ENCODE measurements at places on chromosomes 3 and 15.

- no peak for DNase-seq
Measured at GRCh38 chr3:186940967-186941366, 10.6 kb downstream of the ST6GAL1 start.

- no peak for DNase-seq
Measured at GRCh38 chr3:131053043-131053859, 26.6 kb downstream of the NEK11 start.

DNA sequence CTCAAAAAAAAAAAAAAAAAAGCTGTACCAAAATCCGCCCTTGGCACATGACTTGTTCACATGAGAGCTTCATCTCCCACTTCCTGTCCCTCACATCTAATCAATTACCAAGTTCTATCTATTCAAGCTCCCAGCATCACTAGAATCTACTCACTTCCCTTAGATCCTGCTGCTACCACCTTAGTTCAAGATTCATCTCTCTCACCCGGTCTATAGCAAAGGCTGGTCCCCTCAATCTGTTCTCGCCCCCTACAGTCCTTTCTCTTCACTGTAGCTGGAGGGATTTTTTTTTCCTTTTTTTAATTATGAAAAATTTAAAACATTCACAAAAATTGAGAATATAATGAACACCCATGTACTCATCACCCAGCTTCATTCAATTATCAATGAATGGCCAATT, 16.7 kb upstream of the GPR160 start:
- DNase-seq = no peak

- DNase-seq = no peak
Measured at GRCh38 chr3:165837058-165837525, at the start of gene BCHE. BCHE (minus strand) TSS chr3:165837423; CDS start chr3:165831033, 6,390 bp downstream.

GRCh38 chr3:161163297-161163696, 57.8 kb upstream of the NMD3 start:
- DNase-seq = peak; percentile 15

- DNase-seq = no peak
Measured at GRCh38 chr3:165669967-165670366, 167.3 kb downstream of the BCHE start.

- no peak for DNase-seq
Measured at GRCh38 chr3:106629215-106629832, 747.9 kb upstream of the CCDC54 start.

- peak; percentile 16 for DNase-seq
Measured at GRCh38 chr3:39812537-39812936, 3.1 kb downstream of the MYRIP start.

DNA sequence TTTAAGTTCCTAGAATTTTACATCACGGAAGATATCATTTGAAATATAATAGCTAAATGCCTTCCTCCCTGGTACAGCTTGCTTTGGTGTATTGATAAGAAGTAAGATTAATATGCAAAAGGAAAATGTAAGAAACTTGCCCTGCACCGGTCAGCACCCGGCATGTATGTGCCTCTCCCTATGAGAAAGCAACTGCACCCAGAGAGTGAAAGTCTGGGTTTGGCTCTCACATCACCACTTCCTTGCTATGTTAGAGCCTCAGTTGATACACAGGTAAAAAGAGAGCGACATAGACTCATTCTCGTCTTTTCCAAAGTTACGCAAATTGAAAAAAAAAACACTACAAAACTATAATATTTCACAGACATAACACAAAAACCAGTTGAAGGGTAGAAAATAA, 96.7 kb downstream of the FOXP1 start:
- no peak for DNase-seq

DNA sequence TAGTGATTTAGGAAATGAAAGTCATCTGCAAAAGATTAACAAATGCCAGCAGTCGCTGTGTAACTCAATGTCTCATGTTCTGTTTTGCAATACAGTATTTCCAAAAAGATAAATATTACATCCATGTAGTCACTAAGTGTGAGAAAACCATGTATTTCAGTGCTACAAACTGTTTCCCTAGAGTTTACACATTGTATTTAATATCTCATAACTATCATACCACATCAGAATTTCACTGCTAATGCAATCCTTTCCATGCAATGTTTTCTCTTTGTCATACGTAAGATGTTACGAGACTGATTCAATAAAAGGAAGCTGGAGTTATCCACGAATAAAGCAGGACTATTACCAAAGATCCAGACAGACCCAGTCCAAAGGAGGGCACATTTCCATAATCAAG, 269.4 kb downstream of the GBE1 start:
- no peak for DNase-seq

- DNase-seq = no peak
Measured at GRCh38 chr15:92805080-92805690, 94.9 kb upstream of the CHD2 start.

GRCh38 chr15:23518104-23518503, 47.4 kb upstream of the MKRN3 start:
- no peak for DNase-seq

DNA sequence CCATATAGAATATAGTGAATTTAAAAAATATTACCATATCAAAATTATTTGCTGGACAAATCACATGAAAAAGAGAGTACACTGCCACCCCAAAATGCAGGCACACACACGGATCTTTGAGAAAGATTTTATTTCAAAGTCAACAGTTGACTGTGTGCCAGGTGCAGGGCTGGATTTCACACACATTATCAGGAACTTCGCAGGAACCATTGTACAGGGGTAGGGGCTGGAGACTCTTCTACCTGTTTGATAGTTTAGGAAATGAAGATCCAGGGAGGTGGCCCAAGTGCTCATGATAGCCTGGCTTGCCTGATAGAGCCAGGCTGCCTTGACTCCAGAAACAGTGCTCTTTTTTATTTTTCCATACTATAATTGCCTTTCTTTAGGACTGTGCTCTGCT, 54.2 kb downstream of the IL1RAP start:
- no peak for DNase-seq

GRCh38 chr3:66602237-66602636, 101.4 kb upstream of the LRIG1 start:
- no peak for DNase-seq

GRCh38 chr15:72783640-72784455, at the start of gene ADPGK:
ADPGK (minus strand) TSS chr15:72783758; CDS start chr15:72783691, 67 bp downstream.
- peak; percentile 93 for DNase-seq

DNA sequence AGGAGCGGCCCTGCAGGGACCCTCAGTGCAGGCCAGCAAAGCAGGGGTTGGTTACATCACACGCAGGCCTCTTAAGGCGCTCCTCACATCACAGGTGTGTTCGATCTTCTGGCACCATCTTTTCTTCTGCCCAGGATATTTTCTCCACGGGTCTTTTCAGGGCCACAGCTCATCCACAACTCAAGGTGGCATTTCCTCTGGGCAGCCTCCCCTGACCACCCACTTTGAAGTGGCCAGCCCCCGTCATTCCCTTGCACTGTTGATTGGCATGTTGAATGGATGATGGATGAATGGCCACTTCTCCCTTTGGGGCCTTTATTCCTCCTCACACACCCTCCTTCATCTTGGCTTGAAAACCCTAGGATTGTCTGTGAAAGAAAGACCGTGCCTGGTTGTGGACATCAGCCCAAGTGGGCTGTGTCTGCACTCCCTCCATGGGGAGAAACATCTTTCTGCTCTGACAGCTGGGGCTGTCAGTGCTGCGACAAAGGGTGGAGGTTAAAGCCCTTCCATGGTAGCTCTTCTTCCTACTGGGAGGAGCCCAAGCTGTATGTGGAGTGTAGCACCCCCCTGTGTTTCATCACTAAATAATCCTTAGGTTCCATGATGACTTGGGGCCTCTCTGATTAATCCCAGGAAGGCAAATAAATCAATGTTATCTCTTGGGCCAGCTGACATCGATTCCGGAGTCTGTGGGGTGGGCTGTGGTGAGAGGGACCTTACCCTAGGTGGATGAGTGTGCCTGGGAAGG, 102.5 kb downstream of the EPHB1 start:
- DNase-seq = no peak

DNA sequence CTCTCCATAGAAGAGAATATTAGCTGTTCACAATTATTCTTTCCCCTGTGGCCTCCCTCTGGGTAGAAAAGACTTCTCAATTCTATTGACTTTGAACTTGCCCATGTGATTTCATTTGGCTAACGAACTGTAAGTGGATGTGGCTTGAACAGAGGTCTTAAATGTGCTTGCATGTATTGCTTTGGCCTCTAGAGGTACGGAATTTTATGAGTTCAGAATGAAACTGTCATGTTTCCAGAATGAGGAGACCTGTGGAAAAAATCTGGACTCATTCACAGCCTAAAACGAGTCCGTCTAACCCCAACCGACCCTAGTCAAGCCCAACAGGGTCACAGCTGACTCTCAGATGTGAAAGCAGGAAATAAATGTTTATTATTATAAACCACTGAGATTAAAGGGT, 596.7 kb upstream of the UBE2E2 start:
- no peak for DNase-seq

GRCh38 chr3:9915254-9916141, 1.4 kb upstream of the IL17RC start:
- peak; percentile 53 for DNase-seq

DNA sequence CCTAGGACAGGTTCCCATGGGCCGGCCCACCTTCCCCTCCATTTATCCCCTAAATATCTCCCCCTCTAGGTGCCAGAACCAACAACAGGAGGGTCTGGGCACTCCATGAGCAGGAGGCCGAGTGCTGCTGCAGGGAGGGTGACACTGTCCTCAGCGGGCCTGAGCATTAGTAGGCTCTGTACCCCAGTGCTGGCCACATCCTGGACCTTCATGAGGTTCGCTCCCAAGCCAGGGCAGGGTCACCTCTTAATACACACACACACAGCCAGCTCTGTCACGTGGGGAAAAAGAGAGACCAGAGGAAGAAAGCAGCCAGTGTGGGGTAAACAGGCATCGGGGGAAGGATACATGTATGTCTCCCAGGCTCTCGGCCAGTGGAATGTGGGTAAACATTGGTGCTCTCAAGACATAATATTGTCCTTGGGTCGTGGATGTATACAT, 27.9 kb upstream of the SEMA3F start:
- DNase-seq = no peak

GRCh38 chr3:158602227-158602626, 31.2 kb downstream of the MLF1 start:
- DNase-seq = no peak

- DNase-seq = no peak
Measured at GRCh38 chr3:33789183-33789954, 9.1 kb upstream of the PDCD6IP start.

- DNase-seq = no peak
Measured at GRCh38 chr3:118505784-118506183, 528.9 kb downstream of the IGSF11 start.

GRCh38 chr15:49134683-49135341, 20.6 kb downstream of the COPS2 start:
- DNase-seq = no peak

DNA sequence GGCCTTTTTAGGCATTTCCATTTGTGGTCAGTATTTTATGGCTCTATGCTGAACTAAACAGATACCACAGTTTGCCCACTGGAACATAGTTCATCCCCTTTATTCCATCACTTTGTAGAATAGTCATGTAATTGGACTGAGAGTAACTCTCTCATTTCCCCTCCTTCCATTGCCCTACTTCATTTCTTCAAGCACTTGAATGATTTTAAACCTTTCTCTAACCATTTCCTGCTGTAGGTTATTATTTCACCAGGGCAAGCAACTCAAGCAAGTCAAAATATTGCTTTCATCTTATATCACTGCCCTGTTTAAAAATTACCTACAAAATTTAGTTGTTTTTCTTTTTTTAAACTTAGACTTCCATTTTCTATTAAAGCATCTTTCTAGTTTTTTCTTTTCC, 177.0 kb downstream of the RAP2B start:
- no peak for DNase-seq

DNA sequence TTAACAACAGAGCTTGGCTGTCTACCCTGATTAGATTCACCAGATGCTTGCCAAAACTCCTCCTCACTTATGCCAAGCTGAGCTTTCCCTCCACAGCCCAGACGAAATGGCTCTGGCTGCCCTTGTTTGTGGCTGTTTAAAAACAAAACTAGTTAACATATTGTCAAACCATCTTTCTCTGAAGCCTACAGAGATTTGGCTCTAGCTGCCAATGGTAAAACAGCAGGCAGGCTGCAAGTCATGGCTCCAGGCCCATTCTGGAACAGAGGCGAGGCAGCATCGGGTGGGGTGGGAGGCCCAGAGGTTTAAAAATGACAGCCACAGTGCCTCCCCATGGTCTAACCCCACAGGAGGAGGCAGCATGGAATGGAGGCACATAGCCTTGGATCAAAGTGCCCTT, 75.9 kb downstream of the SCN5A start:
- DNase-seq = no peak

GRCh38 chr3:88362428-88362827, 212.7 kb downstream of the C3orf38 start:
- no peak for DNase-seq

- DNase-seq = peak; percentile 62
Measured at GRCh38 chr3:50320853-50321335, 1.7 kb downstream of the HYAL2 start.

DNA sequence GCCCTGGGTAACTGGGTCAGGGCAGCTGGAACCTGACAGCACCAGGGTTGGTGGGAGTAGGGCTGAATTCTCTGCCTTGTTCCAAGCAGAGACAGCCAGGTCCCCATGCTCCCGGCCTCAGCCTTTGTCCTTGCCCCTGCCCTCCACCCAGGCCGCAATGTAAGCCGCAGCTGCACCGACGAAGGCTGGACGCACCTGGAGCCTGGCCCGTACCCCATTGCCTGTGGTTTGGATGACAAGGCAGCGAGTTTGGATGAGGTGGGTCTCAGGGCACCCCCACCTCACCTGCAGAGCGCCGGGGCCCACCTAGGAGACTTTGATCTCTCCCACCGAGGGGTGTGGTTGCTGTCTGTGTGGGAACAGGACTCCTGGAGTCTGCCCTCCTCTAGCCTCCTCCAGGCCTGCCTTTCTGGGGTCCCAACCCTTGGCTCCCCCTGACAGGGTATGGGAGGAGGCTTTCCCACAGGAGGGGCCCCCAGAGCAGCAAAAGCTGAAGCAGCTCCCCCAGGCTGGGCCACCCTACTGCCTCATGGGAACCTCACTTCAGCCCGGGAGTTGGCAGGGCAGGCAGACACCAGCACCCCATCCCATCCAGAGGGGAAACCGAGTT, 23.4 kb downstream of the VIPR1 start:
- no peak for DNase-seq

- DNase-seq = peak; percentile 54
Measured at GRCh38 chr3:147191795-147192385, 214.5 kb downstream of the ZIC4 start.

DNA sequence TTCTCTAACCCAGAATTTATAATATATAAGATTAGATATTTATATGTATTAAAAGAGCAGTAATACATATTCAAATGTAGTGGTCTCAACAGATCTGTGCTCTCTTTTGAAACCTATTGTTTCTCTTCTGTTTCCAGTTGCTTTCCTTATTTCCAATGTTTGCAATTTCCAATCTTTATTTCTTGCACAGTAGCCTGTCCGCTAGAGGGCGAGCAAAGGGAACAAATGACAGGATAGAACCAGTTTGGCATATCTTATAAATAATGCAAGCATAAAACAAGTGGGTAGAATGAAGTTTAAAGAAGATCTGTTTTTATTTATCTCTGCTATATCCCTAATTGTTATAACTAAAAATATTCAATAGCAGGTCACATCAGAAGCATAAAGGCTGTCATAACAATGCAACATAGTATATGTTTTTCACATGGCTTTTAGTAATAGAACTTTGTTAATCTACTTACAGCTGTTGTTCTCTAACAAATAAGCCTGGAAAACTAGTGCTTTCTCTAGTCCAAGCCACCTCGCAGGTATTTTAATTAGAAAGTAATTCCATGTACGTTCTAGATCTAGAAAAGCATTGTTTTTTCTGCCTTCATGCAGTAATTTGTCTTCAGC, 15.1 kb upstream of the TCAIM start:
- peak; percentile 76 for DNase-seq

GRCh38 chr3:89525609-89526008, 418.2 kb downstream of the EPHA3 start:
- DNase-seq = no peak

GRCh38 chr15:38300395-38300794, 47.8 kb downstream of the SPRED1 start:
- DNase-seq = no peak
